ENCODE measurements at places on chromosomes 11 and 22.

- no peak for DNase-seq
Observed at GRCh38 chr11:64489831-64490441, 101.1 kb upstream of the SLC22A12 start.

- DNase-seq: no peak
Observed at GRCh38 chr22:31556627-31557203, 60.4 kb downstream of the SFI1 start.

- no peak for DNase-seq
Observed at GRCh38 chr11:122100037-122100755, 15.8 kb downstream of the BLID start.

GRCh38 chr11:130416906-130417305 lies 11.5 kb downstream of the ADAMTS8 start:
- DNase-seq: no peak

- DNase-seq: no peak
Observed at GRCh38 chr11:111370902-111371578, 8.0 kb downstream of the POU2AF1 start.

DNA sequence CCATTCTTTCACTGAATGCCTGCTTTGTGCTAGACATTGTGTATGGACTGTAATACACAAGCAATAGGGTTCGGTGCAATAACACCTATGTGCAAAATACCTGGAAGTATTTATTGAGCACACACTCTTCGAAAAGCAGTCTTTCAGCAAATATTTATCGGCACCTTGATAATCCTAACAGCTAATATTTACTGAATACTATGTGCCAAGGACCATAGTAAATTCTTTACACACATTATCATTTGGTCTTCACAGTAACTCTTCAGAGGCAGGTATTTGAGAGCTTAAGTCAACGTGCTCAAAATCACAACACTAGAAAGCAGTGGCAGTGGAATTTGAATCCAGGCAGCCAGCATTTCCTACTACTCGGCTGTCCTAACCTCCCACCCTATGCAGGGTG lies 2.2 kb downstream of the B3GNT6 start:
- no peak for DNase-seq

DNA sequence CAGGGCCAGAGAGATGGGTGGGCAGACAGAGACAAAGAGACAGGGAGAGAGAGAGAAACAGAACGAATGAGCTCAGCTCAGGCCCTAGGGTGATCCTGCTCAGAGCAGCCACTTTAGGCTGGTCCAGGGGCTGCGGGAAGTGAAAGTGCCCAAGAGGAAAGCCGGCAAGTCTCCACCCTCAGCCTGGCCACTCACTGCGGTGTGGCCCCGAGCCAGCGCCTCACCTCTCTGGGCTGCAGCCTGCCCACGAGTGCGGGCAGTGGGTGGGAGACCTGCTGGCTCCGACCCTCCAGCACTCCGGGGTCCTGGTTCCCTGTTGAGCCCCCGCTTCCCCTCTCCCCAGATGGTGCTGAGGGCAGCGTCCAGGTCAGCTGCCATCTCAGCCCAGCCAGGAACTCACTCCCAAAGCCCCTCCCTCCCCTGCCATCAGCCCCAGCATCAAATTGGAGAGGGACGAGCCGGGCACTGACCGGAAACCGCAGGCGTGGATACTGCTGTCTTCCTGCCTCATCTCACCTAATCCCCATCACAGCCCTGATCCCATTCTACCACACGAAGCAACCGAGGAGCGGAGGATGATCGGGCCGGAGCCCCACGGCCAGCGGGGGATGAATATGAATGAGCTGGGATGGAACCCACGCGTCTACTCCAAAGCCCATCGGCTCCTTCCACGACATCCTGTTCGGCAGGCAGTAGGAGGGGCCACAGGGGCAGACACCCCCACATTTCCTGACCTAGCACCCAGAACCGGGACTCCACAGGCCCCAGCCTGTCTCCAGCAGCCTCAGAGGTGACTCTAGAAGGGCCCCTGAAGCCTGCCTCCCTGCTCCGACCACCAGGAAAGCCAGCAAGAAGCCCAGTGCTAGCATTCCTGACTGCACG lies 16.9 kb downstream of the ELFN2 start:
- DNase-seq: no peak

All from T1000 (cell line).